ENCODE measurements at places on chromosomes 4 and X.

DNA sequence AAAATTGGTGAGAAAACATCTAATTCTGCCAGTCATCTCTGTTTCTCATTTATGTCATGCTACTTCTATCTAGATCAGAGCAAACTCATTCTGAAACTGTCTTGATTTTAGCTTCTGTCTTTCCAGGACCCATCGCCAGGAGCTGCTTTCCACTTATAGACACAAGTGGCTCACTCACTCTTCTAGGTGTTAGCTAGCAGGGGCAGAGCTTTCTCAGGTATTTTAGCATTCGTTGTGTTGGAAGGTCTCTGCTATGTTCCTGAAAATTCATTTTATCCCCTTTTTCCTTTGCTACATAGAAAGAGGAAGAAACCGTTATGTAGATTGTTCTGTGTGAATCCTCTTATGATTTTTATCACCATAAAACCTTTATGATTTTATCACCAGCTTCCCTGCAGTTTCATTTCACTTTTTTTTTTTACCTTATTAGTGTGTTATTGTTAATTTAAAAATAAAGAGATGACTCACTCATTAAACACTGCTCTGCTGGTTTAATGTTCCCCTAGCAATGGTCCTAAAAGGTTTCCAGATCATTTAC is 246.6 kb upstream of the AADAT start:
- no peak for DNase-seq

DNA sequence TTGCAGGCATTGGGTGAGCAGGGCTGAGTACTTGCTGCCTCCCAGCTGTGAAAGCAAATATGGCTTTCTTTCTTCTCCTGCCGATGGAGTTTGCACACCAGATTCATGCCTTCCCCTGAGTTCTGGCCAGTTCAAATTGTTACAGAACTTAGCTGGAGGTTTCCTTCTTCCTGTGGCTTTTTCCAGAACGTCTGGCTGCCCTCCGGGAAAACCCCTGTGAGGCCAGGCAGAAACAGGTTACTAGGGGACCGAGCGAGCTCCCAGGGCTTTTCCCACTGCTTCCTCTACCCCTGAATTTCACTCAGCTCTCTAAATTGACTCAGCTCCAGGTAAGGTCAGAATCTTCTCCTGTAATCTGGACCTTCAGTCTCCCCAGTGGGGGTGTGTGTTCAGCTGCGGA is 482.4 kb downstream of the C4orf33 start:
- DNase-seq, result no peak

- no peak for DNase-seq
Measured at GRCh38 chr4:148200960-148201359, 241.3 kb downstream of the NR3C2 start.

- no peak for DNase-seq
Measured at GRCh38 chrX:109720947-109721346, 12.1 kb downstream of the ACSL4 start.

DNA sequence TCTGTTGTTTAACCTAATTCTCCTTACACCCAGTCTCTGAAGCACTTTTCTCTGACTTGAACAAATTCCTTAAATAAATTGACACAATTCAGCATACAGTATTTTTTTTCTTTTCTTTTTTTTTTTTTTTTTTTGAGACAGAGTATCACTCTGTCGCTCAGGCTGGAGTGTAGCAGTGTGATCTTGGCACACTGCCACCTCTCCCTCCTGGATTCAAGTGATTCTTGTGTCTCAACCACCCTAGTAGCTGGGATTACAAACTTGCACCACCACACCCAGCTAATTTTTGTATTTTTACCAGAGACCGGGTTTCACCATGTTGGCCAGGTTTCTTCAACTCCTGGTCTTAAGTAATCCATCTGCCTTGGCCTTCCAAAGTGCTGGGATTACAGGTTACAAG is 1498.1 kb upstream of the PCDH10 start:
- DNase-seq, result no peak

Measured in PC-3 (cell line).